Inflammatory macrophage treated with lipopolysaccharide for 1 hour (primary cell): ENCODE measurements at places on chromosomes 7 and 10.

GRCh38 chr7:90173127-90173844, 19.0 kb downstream of the STEAP1 start:
- DNase-seq = no peak

GRCh38 chr7:39594988-39595620, 28.3 kb upstream of the RALA start:
- no peak for DNase-seq

GRCh38 chr10:100826983-100827818, 81.8 kb downstream of the PAX2 start:
- no peak for DNase-seq

DNA sequence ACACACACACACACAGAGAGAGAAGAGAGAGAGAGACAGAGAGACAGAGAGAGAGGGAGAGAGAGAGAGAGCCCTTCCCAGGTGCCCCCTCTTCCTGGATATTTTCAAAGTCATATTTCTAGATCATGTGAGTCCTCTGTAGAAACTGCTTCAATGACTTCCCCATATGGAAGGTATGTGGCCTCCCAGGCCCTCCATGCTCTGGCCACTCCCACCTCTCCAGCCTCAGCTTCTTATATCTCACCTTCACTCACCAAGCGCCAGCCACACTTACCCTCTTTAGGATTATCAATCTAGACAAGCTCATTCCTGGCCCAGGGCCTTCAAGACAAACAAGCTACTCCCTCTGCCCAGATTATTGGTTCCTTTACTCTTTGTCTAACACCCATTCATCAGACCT, 259.7 kb downstream of the MTERF1 start:
- DNase-seq = no peak
